ENCODE measurements at places on chromosomes 4 and X.

- DNase-seq, result peak; percentile 75
Observed at GRCh38 chrX:136639506-136640176, 8.3 kb upstream of the CD40LG start.

DNA sequence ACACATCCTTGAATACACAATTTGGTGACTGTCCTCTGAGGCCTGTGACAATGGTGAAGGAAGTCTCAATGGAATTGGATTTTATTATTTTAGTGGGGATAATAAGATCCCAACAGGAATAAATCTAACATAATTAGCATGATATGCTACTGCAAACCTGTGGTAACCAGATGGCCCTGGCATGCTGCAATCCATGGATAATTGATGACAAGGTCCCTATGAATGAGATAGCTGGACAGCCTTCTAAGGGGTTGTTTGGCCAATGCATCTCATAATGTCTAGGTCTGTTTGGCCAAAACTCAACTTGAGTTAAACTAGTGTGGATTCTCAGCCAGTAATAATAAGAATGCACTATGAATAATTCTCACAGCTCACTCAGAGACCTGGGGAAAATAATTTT, 145.3 kb upstream of the GALNTL6 start:
- DNase-seq, result no peak

DNA sequence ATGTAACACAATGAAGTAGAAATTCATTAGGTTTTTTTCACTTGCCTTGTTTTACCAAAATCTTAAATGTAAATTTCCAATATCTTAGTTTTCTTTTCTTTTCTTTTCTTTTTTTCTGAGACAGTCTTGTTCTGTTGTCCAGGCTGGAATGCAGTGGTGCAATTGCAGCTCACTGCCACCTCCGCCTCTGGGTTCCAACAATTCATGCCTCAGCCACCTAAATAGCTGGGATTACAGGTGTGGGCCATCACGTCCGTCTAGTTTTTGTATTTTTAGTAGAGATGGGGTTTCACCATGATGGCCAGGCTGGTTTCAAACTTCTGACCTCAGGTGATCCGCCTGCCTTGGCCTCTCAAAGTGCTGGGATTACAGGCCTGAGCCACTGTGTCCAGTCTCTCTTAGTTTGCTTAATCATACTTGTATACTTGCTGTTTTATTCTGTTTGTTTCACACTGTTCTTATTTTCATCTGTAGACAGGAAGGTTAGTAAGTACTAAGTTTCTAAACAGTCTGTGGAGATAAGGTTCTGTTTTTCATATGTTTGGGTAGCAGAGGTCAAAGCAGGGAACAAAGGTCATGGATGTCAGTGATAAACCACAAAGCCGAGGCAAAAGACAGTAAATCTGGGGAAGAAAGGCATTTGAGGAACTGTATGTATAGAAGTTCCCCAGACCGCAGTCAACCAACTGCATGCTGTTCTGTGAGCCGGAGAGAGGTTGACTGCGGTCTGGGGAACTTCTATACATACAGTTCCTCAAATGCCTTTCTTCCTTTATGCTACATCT, 129.1 kb downstream of the CBR4 start:
- DNase-seq, result no peak

DNA sequence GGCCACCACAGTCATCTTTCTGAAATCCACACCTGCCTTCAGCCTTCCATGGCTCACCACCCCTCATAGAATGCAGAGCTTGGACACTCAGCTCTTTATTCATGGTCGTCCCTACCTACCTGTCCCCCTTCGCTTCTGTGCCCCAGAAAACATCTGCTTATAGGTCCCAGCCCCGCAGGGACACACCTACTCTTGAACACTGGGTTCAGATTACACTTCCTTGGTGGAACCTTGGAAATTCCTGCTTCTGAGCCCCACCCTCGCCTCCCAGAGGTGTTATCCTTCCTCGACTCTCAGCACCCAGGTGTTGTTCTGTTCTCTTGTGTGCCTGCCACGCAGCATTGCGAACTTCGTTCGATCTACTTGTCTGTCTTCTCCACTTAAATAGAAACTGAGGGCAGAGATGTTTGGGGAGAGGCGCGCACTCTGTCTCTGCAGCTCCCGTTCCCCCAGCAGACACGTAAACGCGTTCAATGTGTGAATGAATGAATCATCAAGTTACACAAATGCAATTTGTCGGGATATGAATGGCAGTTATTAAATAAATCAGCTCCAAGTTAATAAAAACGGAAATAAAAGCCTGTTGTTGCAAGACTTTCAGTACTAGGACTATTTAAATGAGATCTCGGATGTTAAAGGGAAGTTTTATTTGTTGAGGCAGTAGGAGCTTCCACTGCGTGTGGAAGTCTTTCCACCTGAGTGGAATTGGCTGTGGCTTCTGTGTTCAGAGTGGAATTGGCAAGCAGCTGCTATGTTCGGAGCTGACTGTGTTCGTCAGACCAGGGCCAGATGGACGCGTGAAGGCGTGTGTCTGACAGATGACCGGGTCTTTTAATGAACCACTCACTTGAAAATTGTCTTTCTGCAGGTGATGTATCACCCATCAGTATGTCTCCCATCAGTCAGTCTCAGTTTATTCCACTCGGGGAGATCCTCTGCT, 95.6 kb downstream of the STOX2 start:
- no peak for DNase-seq

DNA sequence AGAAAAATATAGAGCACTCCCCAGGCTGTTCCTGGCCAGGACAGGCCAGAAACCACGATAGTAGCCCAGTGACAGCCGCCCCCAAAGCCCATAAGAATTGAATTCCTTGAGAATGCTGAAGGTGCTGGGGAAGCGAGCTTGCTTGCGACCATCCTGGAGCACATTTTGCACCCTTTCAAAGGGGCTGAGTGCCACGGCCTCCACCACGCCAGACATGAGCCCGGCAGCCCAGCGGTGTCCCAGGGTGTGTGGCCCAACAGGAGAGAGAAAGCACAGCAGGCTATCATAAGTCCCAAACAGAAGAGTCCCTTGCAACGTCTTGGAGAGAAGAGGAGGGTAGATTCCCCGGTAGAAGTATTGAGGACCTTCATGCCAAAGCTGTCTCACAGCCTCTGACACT, 7.6 kb upstream of the ZCCHC18 start:
- no peak for DNase-seq

- DNase-seq, result no peak
Observed at GRCh38 chr4:93409035-93409434, 419.5 kb upstream of the ATOH1 start.

DNA sequence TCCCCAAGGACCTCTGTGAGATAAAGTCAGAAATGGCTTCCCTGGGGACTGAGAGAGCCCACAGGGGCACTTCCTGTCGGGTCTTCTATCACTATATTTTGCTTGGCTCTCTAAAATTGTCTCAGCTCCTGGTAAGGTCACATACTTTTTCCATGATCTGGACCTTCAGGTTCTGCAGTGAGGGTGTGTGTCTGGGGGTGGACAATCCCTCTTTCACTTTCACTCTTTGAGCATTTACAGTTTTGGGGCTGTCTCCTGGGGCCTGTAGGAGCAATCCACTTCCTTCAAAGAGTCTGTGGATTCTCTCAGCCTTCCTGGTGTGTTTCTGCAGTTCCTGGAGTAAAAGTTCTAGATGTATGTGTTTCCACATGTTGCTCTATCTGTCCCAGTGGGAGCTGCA, 335.7 kb downstream of the FSTL5 start:
- DNase-seq, result no peak

- DNase-seq, result no peak
Observed at GRCh38 chr4:97396605-97397004, 746.7 kb downstream of the STPG2 start.

- no peak for DNase-seq
Observed at GRCh38 chrX:67734111-67734753, 190.4 kb downstream of the AR start.

GRCh38 chrX:139298437-139298836, 232.1 kb upstream of the F9 start:
- DNase-seq, result no peak

DNA sequence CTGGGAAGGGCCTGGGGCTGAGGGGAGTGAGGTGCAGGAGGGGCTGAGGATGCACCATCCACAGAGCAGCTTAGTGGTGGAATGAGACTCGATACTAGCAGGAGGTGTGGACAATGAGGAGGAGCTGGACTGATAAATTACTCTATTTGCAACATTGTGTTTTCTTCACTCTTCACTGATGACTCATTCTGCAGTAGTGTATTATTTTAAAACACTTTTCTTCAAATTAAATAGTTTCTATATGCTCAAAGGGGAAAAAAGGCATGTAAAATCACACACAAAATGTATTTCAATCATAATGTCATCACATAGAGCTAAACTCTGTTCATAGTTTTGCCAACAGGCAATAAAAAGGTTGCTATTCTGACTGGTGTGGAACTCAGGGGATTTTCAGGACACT, 467.0 kb upstream of the CTSO start:
- no peak for DNase-seq

- no peak for DNase-seq
Observed at GRCh38 chr4:106019771-106020170, 124.5 kb downstream of the NPNT start.

DNA sequence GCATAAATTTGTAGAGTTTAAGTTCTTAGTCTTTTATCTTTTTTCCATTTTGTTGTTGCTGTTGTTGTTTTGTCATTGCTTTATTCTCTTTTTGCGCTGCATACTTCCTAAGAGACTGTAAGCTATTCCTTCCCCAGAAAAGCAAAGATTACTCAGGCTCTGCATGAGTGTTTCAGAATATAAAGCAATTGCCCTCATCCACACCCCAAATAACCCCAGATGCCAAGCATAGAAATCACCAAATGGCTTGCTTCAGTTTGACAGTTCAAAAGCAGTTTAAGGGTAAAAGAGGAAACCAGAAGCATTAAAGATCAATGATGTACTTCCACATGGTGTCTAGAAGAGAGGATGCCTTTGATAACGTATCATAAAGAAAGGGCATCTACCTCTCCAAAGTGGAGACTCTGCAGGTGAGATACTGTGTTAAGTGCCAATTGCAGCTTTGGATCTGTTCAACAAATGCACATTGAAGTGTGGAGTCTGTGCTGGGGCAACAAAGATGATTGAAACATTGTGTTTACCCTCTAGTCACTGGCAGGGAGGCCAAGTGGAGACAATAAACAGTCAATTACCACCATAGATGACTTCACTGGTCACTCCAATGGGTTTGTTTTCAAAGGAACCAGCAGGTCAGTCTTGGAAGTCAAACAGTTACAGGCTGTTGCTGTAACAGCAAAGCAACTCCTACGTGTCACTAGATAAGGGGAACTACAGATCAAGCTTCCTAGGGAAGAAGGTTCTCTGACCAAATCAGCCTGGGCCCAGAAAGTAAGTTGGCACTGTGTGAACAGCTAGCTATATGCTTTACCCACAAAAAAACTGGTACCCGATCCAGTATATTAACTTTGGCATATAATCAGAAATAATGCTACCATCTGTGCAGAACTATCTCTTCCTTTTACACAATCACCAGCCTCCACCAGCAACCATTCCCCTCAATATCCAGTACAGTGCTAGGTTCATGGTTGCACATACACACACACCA, 40.6 kb upstream of the IL21 start:
- no peak for DNase-seq

GRCh38 chrX:38754102-38754790, 47.0 kb upstream of the MID1IP1 start:
- no peak for DNase-seq

GRCh38 chr4:169330095-169330494, 59.3 kb upstream of the SH3RF1 start:
- DNase-seq, result no peak

DNA sequence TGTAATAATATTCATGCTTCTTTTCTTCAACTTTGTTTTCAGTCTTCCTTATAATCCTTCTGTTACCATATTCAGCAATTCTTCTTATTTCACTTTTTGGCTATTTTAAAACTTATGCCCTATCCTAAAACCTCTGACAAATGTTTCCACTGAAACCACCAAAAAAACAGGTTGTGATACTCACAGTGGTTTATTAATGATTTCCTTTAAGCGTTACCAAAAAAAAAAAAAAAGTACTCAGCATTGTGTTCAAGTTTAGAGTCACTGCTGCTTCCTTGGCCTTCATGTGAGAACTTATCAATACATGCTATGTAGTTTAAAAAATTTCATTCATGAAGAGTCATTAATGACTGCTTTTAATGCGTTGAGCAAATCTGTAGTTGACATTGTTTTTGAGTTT, 35.4 kb upstream of the UGT2A3 start:
- no peak for DNase-seq

- DNase-seq, result no peak
Observed at GRCh38 chrX:83934220-83934619, 73.3 kb downstream of the CYLC1 start.

- DNase-seq, result no peak
Observed at GRCh38 chr4:121182296-121182695, 18.2 kb upstream of the TNIP3 start.

GRCh38 chr4:87011340-87012034, 76.7 kb downstream of the AFF1 start:
- DNase-seq, result no peak

GRCh38 chrX:3227526-3227925, 118.9 kb downstream of the MXRA5 start:
- DNase-seq, result no peak

- no peak for DNase-seq
Observed at GRCh38 chr4:71272976-71273375, 65.8 kb upstream of the SLC4A4 start.

DNA sequence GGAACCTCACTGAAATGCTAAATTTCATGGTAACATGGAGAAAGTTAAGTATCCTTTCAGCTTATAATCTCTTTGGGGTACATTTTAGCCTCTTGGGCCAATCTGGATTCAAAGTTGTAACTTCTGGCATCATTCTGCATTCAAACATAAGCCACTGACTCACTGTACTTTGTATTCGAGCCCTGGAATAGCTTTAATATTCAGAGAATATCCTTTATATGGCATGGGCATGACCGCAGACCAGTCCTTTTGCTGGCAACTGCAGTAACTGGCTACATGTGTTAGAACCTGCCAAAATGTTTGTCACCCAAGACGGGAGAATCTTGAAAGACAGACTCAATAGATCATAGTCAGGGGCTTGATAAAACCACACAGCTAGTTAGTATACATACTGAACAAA, 3.3 kb downstream of the GASK1B start:
- DNase-seq, result no peak

- no peak for DNase-seq
Observed at GRCh38 chr4:46676364-46676763, 232.7 kb downstream of the COX7B2 start.

- DNase-seq, result no peak
Observed at GRCh38 chr4:86044593-86044985, 315.3 kb downstream of the MAPK10 start.

DNA sequence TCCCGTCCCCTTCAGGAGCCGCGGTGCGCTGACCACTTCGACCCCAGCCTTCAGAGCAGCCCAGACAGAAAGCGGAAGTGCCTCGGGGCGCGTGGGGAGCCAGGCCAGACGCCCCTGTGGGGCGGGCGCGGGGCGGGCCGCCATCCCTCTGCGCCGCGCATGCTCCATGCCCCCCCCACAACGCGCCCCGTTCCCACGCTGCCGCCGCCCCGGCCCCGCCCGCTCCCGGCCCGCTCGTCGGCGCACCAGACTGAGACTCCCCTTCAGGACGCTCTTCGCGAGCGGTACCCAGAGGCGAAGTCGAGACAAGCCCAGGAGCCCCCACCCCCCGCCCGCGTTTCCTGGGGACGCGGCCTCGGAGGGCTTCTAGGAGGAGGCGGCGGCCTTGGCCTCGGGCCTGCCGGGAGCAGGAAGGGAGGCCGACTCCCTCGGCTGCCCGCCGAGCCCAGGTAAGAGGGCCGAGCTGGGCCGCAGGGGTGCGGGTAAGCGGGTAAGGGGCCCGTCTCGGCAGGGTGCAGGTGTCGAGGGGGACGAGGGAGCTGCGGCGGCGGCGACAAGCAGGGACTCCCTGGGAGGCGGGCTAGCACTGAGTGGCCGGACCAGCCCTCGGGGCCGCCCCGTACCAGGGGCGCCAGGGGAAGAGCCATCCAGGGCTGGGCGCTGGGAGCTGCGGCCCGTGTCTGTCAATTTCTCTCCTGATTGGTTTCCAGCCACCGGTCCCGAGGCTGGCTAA, at the start of gene ZFP92:
Gene ZFP92 (plus strand): TSS at position 218 of the 733 bp plus-strand sequence. CDS start 6,851 bp downstream, outside the sequence.
- peak; percentile 70 for DNase-seq
